ENCODE measurements at places on chromosomes 16 and 17.

DNA sequence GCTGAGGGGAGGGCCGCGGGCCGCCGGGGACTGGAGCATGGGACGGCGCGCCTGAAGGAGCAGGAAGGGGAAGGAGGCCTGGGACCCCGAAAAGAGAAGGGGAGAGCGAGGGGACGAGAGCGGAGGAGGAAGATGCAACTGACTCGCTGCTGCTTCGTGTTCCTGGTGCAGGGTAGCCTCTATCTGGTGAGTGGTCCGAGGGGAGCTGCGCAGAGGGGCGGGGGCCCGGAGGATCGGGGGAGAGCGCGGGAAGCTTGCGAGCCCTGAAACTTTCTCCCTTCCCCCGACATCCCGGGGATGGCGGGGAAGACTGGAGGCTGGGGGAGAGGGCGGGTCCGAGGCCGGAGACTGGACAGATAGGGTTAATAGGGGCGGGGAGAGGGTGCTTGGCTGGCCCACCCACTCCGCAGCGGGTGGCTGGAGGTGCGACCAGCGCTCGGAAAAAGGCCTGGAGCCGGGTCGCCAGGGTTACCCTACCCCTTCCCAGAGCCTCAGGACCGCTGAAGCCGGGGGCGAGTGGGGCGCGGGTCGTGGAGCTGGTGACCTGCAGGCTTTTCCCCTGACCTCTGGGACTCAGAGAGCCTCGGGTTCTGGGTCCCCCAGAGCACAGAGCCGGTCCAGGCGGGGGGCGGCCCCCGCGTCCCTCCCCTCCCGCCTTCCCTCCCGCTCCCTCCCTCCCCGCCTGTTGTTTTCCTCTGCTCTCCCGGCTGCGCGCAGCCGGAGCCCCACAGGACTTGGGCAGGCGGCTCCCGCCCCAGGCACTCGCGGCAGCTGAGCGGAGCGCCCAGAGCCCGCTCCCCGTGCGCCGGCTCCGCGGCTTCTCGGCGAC is 631 bp downstream of the NXPH3 start:
- no peak for DNase-seq

GRCh38 chr16:11198828-11199227 is 57.2 kb downstream of the SOCS1 start:
- DNase-seq, result no peak

- DNase-seq, result no peak
Measured at GRCh38 chr16:17125671-17126070, 345.1 kb downstream of the XYLT1 start.

DNA sequence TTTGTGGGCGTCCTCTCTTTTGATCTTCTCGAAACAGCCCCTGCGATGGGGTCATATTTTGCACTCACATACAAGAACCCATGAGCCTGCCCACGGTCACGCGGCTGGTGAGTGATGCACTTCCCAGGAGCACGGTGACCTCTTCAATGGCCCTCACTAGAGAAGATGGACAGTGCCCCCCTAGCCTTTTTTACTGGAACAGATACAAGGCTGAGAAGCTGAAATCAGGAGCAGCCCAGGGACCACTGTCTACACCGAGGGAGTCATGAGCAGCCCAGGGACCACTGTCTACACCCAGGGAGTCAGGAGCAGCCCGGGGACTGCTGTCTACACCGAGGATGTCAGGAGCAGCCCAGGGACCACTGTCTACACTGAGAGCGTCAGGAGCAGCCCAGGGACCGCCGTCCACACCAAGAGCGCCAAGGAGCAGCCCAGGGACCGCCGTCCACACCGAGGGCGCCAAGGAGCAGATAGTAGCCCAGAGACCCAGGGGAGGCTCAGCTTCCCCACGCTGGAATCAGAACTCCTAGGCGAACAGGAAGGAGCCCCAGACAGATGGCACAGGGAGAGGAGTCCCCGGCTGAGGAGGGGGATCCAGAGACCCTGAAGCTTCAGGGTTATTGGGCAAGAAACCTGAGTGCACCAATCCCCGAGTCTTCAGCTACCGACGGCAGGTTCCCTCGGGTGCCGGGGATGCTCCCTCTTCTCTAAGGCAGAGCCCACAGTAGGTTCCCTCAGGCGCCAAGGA is 23.7 kb downstream of the ACSF3 start:
- DNase-seq, result no peak

- peak; percentile 46 for DNase-seq
Measured at GRCh38 chr17:7932949-7933348, 943 bp downstream of the CNTROB start.

- DNase-seq, result no peak
Measured at GRCh38 chr16:57352636-57353047, 5.9 kb upstream of the CCL22 start.

- DNase-seq, result no peak
Measured at GRCh38 chr16:55542459-55543082, 23.9 kb upstream of the CAPNS2 start.

GRCh38 chr16:84819644-84820304 is at the start of gene CRISPLD2:
TSS of gene CRISPLD2 (plus strand) at chr16:84819985. CDS start at chr16:84838496, 18,511 bp downstream.
- DNase-seq, result peak; percentile 76

DNA sequence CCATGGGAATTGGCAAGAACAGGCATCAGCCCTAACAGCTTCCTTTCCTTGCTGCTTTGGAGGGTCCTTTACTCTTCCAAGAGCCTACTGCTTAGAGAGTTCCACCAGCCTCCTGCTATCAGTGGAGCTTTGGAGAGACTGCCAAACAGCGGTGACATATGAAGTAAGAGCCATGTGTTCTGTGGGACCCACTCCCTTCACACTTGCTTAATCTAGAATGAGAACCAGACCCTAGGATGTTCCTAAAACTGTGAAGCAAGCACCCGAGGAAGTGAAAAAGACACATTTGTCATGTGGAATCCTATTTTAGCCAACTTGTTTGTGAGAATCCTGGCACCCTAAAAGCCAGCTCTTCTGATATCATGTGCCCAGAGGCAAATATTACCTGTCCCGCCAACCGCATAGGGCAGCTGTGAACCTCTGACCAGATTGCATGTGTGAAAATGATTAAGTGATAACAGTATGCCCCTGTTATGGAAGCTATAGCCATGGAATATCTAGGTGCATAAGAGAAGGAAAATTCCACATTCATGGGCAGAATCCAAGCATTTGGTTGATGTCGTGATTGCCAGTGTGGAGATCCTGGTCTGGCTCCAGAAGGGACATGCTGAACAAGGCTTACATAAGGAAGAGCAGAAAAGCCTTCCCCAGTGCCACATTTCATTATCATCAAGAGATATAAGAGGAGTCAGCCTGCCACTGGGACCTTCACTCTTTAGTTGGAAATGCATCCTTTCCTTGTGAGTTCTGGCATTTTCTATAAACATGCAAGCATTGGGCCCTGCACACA is 18.7 kb downstream of the RCVRN start:
- no peak for DNase-seq

- DNase-seq, result no peak
Measured at GRCh38 chr16:28534542-28535373, 4.0 kb downstream of the NUPR1 start.
